NCI-H1930 (cell line): ENCODE measurements at places on chromosomes 6 and 20.

DNA sequence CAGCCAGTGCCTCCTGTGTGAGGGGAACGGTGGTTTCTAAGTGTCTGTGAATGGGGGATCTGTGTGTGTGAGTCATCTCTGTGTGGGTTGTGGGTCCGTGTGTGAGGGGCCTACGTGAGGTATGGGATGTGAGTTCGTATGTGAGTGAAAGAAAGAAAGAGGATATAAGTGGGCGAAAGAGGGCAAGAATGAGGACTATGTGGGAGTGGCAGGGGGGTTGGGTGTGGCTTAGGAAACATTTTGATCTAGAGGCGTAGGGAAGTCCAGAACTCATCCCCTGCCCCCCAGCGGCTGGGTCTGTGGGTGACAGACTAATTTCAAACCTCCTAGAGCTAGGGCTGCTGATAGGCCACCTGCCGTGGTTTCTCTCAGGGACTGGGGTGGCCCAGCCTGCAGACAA lies 35.5 kb downstream of the DHX35 start:
- DNase-seq: no peak

DNA sequence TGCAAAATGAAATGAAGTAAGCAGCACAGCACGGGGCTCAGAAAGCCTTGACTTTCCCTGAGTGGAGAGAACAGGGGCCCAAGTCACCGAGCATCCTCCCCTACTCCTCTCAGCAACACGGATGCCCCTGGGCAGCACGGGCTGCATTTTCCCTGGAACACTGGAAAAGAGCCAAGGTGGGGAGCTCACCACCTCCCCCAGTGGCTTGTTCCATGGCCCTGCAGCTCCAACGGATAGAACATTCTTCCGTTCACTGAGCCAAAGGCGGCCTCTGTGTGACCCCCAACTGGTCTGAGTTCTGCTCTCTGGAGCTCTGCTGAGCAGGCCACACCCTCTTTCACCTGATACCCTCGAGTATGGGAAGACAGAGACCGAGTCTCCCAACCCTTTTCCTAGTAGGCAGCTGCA lies 20.8 kb upstream of the EMILIN3 start:
- DNase-seq: no peak

GRCh38 chr6:19333936-19334335 lies 503.2 kb upstream of the ID4 start:
- no peak for DNase-seq

GRCh38 chr6:160505970-160506369 lies 157.8 kb downstream of the SLC22A3 start:
- no peak for DNase-seq

- DNase-seq: no peak
Measured at GRCh38 chr6:82298012-82298411, 50.5 kb upstream of the IBTK start.

DNA sequence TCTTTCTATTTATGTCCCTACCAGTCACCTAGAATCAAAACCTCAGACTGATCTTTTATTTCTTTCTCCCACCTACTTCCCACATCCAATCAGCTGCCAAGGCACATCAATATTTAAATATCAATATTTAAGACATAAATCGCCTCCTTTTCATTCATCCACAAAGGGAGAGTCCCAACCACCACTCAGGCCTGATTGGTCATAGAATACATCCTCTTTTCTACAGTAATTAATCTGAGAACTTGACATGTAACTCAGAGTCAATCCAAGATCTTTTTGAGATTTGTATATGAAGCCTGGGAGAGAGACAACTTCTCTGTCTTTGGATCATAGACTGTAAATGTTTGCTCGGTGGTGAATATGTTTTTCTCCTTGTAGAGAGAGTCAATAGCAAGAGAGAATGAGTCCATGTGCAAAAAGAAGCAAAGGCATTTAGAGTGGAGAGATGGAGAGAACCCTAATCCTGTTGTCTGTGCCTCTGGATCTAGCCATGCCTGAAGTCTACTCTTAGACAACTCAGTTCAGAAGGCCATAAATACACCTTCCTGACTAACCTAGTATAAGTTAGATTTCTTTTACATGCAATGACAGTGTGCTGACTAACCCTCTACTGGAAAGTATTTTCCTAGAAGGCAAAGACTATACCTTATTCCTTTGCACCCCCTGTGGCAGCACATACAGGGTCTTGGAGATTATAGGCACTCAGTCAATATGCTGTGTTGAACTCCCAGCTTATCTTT lies 12.1 kb upstream of the NEDD9 start:
- DNase-seq: no peak

DNA sequence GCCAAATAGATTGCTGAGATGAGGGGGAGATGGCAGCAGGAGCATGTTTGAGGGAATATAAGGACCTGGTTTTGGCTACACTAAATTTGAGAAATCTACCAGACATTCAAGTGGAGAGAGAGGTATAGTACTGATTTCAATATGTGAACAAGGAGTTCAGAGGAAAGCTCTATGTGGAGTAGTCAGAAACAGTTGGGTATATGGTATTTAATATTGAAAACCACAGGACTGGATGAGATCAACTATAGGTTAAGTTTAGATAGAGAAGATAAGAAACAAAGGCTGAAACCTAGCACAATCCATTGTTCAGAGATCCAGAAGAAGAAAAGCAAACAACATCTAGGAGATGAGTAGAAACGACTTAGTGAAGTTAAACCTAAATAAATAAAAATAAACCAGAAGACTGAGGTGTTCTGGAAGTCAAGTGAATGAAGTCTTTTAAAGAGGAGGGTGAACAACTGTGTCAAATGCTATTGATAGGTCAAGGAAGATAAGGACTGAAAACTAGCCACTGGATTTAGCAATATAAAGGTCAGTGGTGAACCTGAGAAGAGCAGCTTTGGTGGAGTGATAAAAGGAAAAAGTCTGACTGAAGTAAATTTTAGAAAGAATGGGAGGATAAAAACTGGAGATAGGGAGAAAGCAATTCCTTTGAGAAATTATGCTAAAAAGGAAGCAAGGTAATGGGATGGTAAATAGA lies 121.2 kb upstream of the RUNX2 start:
- no peak for DNase-seq

DNA sequence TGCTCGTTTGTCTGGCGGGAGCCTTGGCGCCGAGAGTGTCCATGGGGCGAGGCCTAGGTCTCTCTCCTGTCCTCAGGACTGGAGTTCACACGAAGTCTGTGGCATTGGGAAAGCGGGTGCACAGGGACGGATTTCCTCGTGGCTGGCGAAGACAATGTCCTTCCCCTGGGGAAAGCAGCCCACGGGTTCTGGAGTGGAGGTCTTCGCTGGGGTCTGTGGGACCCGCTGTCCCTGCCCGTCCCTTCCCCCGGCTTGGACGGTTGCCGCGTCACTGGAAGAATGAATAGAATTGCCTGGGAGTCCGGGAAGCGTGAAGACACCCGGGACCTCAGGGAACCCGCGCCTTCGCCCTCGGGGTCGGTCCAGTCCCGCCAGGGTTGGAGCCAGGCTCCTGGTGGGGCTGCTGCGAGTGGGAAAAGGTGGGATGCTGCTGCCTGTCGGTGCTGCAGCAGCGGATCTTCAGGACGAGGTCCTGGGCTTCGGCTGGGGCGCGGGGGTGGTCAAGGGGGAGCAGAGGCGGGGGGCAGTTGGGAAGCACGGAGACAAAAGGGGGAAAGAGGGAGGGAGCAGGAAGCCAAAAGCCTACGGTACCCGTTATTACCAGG lies 441.8 kb upstream of the DEFB115 start:
- no peak for DNase-seq

DNA sequence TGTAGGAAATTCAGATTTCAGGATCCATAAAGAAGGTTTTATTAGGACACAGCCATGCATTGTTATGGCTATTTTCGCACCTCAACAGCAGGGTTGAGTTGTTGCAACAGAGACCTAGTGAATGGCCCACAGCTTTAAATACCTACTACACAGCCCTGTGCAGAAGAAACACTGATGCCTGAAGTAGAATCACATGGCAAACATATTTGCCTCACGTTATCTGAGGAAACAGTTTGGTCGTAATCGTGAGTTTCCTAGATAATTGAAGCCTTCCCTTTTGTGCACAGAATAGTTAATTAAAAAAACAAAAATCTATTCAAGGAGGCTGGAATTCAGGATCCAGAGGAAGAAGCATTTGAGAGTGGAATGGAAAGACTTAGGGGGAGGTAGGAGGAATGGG lies 55.1 kb downstream of the GCNT2 start:
- DNase-seq: no peak
